ENCODE measurements at places on chromosomes 6 and 20.
A peak's percentile ranks its signal among the peaks of the same experiment; 100 is the strongest.

DNA sequence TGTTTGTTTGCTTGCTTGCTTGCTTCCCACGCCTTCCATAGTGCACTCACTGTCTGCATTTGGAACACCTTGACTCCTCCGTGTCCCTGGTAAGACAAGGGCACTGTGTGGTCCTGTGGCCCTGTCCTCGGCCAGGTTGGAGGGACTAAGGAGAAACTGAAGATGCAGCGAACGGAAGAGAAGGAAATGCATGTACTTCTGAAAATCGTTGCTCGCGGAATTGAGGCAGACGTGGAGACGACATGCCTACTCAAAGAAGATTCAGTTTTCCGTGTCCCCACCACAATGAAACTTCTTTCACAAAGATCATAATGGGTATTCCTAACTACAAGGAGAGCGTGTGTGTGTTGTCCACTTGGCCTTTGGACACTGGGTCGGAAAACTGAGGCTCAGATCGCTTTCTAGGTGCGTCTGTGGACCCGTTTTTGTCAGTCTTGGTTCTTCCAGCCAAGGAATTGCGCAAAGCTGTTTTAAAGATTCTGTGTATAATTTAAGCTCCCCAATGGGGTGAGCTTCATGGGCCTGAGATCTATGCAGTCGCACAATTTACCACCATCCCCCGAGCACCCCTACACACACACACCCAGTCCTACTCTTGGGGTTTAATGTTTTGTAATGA lies 120.4 kb upstream of the ZNF184 start:
- DNase-seq: no peak

- DNase-seq: no peak
These were observed 13.2 kb downstream of the ELOVL2 start for GRCh38 chr6:11030904-11031303.

DNA sequence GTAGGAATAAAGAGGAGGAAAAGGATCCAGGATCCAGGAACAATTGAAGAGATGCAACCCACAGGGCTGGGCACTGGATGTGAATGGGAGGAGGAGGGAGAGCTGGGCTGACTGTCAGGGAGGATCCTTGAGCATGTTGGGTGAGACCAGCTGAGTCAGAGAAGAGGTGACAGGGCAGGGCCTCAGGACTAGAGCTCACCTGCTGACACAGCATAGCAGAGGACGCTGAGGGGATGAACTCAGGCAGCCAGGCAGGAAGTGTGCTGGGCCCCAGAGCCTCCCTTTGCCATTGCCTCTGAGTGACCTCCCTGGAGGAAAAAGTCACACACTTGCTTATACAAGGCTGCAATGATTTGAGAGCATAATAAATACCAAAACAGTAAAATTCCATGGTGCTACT lies 72.3 kb downstream of the ZNF133 start:
- no peak for DNase-seq

DNA sequence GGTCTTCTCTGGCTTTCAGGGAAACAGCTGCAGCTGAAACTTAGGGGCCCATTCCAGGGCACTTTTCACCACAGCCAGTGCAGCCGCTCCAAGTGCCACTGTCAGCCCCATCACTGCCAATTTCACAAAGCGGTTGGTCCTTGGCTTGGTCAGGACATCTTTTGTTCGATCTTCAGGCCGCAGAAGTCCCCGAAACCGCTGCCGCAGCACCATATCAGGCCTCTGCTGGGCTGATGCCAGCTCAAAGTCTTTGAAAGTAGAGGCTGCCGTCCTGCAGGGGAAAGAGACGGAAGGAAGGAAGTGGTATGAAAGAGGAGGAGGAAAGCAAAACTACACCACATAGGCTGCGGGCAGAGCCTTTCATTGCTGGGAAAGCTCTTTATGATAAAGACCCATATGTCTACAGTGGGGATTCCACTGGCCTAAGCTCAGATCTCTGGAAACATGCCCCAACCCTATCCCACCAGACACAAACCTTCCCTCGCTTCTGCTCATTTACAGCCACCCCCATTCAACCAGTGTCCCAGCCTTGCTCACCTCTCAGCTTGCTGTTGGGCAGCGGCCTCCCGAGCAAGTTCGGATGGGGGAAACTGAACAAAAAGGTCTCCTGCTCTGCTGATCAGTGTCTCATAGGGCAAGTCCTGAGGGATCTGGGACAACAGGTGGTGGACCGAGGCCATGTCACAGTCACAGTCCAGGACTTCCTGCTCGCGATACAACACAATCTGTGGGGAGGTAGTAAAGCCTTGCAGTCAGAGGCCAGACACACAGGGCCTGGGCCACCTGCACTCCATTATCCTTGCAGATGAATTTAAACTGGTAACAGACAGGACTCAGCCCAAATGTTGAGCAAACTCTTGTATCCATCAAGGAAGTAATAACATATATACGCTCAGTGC lies 23.5 kb downstream of the TBC1D20 start:
- peak; percentile 38 for DNase-seq

DNA sequence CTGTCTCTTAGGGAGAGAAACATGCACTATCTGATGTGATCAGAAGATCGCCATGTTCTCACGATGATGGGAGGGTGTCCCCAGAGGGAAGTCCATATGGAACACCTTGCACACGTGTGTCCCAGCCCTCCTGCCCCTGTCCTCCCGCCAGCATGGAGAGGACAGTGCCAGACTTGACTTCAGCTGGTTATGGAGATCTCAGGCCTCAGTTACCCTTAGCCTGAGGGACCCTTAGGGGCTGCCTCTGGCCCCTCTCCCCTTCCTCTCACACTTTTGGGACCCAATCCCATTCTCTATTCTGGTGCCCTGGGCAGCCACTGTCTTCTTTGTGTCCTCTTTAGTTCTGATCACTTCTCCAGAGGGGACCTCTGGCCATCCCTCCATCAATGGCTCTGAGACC lies 1.6 kb downstream of the TREML4 start:
- DNase-seq: no peak

- DNase-seq: peak; percentile 38
These were observed 27.5 kb upstream of the BCLAF1 start for GRCh38 chr6:136317021-136317694.

GRCh38 chr6:163725008-163725941 lies 310.8 kb downstream of the QKI start:
- no peak for DNase-seq

DNA sequence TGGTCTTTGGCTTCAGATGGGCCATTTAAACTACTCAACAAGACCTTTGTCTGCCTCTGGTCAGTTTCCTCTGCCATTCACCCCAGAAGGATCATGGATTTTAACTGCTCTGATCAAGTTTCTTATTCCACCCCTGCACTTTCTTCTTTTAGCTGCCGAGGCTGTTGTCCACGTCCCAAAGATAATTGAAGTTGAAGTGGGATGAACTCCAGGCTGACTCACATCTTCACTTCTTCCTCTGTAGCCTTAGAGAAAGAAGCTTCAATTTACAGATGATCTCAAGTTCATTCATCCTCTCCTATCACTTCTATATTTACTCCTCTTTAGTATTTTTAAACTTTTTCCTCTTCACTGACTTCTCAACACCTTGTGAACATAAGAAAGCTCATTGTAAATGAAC lies 651.6 kb downstream of the UTRN start:
- no peak for DNase-seq

DNA sequence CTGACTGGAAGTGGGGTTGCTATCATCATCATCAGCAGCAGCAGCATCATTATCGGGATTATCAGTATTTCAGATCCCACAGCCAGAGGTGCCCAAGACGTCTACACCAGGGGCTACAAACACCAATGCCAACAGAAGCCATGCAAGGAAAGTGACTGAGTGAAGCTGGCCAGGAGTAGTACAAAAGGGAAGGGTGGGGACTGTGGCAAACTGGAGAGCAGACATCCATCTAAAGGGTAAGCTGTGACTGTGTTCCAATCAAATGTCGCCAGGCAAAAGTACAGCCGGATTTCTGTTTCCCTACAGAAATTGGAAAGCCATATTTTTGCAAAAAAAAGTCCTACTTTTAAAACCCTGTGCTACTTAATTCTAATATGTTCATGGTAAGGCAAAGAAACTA lies 50.0 kb downstream of the PREX1 start:
- DNase-seq: no peak

- DNase-seq: no peak
These were observed 878 bp upstream of the HLA-DMA start for GRCh38 chr6:32953775-32954174.

GRCh38 chr20:3894796-3895195 lies 5.6 kb downstream of the PANK2 start:
- DNase-seq: no peak

DNA sequence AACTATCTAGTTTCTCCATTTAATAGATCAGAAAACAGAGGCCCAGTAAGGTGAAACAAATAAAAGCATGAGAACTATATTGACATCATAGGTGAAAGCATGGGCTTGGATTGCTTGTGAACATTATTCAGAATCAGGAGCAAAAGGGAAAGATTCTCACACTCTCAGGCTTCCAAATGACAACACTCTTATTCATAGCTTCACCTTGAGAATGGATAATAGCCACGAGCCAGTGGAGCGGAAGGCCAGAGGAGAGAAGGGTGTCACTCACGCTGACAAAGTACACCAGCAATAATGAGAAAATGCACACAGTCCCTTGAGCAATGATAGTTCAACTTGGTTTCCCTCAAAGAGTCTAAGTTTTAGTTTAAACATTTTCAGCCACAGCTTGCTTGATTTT lies 339.0 kb downstream of the TPBG start:
- DNase-seq: no peak

- no peak for DNase-seq
These were observed 47.2 kb downstream of the ORC3 start for GRCh38 chr6:87637106-87637505.

DNA sequence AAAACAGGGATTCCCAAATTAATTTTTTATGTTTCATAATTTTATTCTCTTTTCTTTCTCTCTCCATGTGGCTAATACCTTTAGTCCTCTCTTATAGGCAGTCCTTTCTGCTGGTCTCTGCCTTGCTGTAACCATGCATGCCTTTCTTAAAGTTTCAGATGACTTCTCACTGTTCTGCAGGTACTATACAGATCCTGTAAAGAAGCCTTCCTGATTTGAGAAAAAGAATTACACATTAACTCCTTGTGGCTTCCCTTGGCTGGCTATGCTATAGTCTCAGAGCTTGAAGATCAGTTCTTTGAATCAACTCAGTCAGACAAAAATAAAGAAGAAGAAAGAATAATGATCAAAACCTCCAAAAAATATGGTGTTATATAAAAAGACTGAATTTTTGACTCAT lies 7.3 kb upstream of the GPR63 start:
- DNase-seq: no peak

DNA sequence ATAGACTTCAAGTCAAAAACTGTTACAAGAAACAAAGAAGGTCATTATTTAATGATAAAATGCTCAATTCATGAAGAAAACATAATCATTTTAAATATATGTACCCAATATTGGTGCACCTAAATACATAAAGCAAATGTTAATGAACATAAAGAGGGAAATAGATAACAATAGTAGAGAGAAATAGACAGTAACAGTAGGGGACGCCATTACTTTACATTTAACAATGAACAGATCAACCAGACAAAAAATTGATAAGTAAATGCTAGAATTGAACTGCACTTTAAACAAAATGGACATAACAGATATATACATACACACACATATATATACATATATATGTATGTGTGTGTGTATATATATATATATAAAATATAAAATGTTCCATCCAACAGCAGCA lies 37.4 kb downstream of the IL22RA2 start:
- DNase-seq: no peak

DNA sequence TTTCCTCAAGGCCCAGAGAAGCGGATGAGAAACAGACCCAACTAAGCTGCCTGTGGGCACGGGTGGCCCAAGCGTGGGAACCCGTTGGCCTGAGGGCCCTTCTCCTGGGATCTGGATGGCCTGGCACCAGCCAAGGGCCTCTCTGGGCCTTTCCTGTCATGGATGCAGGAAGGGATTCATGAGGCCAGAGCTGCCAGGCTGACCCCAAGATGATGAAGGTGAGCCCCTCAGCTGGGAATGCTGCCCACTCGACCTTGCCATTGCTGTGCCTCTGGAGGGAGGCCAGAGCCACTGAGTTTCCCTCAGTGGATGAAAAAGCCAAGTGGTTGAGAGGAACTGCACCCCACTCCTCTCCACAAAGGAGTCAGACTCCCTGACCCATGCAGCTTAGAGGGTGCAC lies 171.2 kb downstream of the VEGFA start:
- DNase-seq: no peak

DNA sequence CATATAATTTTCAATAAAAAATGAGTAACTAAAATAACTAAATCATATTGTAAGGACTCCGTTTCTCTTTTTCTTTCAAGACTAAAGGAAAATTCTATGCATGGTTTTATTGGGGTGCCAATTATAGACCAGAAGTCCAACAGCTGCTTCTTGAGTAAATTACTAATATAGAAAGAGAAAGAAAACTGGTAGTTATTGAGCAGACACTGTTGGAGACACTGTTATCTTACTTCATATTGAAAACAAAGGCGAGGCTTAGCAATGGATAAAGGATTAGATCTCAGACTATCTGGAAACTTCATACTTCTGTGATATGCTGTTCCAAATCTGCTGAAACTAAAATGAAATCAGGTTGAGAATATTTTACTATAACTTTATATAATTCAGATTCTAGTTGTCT lies 169.6 kb upstream of the EYS start:
- DNase-seq: no peak

DNA sequence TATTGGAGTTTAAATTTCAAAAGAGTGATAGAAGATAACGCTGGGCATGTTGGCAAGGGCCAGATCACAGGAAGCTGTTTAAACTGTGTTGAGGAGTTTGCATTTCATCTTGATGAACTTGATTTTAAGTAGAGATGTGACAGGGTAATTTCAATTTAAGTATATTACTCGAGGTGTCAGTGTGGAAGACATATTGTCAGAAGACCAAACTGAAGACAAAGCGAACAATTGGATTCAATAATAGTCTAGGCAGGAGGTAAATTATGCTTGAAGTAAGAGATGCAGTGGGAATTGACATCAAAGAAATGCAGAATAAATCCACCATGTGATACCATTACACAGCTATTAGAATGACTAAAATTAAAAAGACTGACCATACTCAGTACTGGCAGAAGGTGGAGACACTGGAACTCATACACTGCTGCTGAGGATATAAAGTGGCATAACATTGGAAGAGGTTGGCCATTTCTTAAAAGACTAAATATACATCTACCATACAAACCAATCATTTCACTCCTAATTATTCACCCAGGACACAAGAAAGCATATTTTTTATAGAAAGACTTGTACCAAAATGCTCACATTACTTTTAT lies 240.8 kb downstream of the ARHGAP18 start:
- DNase-seq: no peak

DNA sequence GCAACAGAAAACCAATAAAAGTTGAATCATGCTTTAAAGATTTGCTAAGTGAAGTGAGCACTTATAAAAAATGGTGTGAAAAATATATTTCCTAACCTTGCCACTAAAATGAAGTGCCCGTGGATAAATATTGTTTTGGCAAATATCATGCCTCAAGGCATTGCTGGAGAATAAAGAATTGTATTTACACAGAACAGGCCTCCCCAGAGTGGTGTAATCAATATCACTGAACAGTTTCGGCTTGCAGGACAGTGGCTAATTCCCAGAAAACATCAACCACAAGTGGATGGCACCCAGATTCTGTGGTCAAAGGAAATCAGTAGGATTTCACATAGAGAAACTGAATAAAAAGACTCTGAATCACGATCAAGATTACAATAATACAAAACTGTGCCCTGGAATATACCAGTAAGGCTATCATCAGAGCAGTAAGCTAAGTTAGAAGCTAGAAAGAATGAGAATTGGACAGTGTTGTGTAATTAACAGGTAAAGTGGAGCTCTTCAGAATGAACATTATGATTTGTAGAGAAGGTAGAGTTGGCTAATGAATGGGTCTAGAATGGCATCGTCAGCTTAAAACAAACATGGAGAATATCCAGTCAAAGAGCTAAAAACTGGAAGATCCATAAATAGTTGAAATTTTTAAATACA lies 1026.9 kb upstream of the ADGRB3 start:
- no peak for DNase-seq

- DNase-seq: no peak
These were observed 37.0 kb downstream of the PEX7 start for GRCh38 chr6:136859430-136859829.

All from stimulated activated CD8-positive, alpha-beta memory T cell treated with anti-CD3 and anti-CD28 coated beads, Interleukin-12 subunit alpha, Interleukin-12 subunit beta, amount 100 ng/mL, for 1 hour (primary cell).